ENCODE measurements at places on chromosomes 16 and 17.

DNA sequence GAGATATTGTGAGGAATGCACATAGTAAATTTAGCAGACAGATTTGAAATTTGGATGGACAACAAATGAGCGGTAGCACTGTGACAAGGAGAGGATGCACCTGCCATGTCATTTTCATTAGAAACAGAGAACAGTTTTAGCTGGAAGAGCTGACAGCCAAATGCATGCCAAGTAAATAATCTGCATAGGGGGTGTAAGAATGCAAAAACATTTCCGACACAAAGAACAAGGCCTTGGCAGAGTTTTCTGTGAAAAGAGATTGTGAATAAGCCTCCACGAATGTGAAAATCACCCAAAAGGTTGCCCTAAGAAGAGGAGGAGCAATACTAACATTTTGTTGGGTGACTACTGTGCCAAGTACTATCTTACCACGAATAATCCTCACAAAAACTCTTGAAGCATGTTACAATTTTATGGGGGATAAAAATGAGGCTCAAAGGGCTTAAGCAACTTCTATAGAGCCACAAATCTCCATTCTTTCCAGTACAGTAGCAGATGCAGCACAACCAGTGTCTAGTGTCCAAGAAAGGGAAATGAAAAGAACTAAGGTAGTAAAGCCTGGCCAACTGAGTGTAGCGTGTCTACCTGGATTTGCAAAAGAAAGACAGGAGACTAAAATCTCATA is 28.3 kb downstream of the TMEM100 start:
- DNase-seq, result no peak

GRCh38 chr16:50681021-50681885 is at the start of gene SNX20:
TSS of gene SNX20 (minus strand) at chr16:50681312. CDS start at chr16:50677526, 3,786 bp downstream.
- no peak for DNase-seq

DNA sequence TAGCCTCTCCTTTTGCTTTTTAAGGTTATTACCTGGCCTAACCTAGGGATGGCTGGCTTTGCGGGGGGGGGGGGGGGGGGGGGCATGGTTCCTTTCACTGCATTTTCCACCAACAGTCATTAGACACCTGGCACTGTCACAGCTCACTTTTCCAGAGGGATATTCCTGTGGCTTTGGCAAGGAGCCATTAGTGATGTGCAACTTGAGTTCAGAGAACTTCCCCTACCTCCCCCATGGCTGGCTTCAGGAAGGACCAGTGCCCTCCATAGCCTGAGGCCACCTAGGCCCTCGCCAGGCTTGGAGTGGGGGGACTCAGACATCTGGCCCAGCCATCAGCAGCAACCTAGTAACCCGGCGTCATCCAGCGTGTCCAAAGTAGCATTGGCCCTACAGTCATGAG is 234.6 kb downstream of the CPPED1 start:
- DNase-seq, result no peak

DNA sequence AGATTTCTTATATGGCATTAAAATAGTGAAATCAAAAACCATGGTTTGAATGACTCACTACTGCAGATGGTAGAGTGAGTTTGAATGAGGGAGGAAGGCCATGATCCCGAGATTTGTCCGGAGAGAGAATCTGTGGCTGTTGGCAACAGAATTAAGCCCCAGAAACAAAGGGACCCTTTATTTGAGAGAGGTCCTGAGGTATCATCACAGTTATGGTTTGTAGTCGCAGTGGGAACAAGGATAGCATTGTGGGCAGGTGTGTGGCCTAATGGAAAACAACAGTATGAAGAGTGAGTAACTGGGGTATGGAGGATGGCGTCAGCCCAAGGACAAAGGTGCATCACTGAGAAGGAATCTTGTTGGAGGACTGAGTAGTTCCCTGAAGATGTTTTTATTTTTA is 8.5 kb upstream of the ZFP3 start:
- DNase-seq, result no peak

DNA sequence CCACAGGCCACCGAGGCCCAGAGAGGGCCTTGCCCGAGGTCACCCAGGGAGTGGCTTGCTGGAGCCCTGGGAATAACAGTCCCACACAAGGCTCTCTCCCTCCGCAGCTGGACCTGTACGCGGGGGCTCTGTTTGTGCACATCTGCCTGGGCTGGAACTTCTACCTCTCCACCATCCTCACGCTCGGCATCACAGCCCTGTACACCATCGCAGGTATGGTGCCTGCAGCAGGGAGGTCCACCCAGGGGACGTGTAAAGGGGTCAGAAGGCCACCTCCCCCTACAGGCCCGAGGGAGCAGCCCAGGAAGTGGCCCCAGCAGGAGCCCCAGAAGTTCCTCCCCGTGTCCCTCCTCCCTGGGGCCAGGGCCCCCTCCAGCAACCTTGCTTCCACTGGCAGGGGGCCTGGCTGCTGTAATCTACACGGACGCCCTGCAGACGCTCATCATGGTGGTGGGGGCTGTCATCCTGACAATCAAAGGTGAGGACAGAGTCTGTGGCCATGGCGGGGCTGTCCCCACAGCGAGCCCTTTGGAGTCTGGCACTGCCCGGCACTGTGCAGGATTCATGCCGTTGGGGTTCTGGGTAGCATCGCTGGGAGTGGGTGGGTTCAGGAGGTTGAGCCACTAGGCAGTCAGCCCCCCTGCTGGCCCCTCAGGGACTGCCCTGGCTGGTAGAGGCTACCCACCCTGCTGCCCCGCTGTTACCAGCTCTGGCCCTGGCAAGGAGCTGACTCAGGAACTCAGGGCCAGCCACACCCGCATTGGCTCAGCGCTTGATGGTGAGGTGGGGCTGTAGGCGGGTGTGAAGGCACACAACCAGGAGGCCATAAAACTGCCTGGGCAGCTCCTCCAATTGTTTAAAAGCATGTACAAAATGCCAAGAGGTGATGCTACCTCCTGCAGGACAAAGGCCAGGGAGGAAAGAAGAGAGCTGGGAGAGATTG is 17.3 kb downstream of the SLC5A10 start:
- no peak for DNase-seq

DNA sequence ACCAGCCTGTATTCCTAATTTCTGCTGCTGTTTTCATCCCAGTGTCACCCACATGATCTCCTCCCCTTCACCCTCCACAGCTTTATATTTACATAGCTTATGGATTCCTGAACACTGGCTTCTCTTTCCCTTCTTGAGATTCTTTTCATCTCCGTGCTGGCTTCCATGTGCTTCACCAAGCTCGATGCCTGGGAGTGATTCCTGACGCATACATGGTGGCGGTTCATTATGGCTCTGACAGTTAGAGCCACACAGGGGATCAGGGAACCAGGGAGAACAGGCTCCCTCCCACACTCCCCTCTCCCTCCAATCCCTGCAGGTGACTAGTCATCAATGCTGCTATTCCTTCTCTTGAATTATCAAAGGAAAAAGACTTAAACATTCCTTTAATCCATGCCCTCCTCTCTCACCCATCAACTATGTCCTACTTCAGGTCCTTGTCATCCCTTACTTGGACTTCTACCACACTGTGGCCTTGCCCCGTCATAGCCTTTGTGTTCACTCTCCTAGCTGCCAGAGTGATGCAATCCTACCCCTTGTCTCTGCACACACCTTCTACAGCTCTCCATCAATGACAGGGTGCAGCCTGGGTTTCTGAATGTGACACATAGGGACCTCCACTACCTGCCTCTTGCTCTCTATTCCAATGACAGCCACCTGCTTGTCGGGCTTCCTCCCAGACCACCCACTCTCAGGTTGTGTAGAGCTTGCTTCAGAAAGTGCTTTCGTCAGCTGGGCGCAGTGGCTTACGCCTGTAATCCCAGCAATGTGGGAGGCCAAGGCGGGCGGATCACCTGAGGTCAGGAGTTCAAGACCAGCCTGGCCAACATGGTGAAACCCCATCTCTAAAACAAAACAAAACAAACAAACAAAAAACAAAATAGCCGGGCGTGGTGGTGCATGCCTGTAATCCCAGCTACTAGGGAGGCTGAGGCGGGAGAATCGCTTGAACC is 43.6 kb downstream of the MYH13 start:
- no peak for DNase-seq

- no peak for DNase-seq
Observed at GRCh38 chr16:10745841-10746240, 2.2 kb downstream of the NUBP1 start.

DNA sequence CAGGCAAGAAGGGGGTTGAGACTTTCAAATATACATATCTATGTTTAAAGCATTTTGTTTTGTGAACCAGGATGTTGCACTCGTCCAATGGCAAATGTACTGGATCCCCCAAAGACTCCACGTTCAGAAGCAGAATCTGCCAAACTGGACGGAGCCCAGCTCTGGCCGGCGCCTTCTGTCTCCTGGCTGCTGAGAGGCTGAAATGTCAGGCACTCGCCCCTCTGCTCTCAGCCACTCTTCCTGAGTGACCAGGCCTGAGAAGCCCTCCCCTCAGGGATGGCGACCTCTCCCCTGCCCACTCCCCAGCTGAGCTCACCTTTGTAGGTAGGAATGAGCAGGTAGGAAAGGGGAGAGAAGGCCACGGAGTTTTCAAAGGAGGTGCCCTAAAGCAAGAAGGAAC is 187.5 kb upstream of the FOXF1 start:
- no peak for DNase-seq

DNA sequence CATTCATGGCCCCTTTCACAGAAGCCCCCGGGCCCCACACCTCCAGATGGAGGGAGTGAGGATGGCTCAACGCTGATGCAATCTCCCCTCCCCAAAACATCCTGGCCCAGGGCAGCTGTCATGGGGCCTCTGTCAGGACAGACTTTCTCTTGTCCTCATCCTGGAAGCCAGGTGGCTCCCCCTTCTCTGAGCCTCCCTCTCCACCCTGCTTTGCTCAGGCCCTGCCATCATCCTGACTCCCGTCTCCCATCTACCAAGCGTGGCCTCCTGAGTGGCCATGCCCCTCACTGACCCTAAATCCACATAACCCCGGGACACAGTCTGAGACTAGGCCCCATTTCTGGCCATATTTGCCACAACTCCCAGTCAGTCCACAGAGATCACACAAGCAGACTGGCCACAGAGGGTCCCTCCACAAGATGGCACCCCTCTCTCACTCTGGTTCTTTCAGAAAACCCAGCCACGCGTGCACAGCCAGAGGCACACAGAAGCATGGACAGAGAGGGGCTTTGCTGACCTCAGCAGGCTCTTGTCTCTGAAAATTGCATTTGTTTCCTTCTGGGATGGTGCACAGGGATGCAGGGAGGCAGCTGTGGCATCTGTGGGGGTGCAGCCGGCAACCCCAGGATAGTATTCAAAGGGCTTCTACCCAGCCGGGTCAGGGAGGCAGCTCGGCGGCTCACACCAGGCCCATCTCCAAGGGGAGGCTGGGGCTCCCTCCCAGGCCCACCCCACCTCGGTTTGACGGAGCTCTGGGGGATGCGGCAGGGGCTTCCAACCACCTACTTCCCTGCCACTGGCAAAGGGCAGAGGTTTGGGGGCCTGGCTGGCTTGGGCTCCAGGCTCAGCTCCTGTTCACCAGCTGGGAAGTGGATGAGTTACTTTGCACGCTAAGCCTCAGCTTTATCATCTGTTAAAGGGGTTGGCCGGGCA is 16.9 kb downstream of the DOC2B start:
- DNase-seq, result no peak

DNA sequence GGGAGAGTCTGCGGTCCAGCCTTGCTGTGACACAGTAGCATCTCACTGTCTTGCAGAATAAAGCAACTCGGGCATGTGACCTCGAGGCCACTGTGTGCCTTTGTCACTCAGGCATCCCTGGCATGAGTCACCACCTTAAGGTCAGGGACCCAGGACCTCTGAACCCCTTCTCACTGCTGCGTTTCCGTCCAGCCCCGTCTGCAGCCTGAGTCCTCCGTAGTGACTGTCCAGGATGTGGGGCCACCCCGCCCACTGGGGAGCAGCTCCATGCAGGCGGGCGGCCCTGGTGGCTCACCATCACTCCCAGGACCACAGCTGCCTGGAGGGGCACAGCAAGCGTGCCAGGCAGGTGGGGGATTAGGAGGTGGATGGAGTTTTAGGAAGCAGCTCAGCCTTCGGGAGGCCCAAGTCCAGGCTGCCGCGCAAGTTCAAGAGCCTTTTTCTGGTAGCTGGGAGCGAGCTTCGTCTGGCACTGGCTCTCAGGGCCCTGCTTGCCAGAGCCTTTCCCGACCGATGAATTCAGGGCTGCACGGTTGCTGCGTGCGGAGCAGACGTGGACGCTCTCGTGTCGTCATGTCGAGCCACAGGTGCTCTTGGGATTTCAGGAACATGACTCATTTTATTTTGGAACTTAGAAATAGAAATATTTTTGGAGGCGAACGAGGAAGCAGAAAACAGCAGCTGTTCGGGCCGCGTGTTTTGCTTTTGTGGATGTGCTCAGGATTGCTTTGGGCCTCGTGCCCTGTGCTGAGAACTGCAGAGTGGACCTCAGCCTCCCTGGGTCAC is 16.8 kb downstream of the KCTD5 start:
- DNase-seq, result no peak

- no peak for DNase-seq
Observed at GRCh38 chr16:57991551-57992059, 8.9 kb downstream of the ZNF319 start.

GRCh38 chr17:39742856-39743436 is 5.2 kb downstream of the GRB7 start:
- no peak for DNase-seq

DNA sequence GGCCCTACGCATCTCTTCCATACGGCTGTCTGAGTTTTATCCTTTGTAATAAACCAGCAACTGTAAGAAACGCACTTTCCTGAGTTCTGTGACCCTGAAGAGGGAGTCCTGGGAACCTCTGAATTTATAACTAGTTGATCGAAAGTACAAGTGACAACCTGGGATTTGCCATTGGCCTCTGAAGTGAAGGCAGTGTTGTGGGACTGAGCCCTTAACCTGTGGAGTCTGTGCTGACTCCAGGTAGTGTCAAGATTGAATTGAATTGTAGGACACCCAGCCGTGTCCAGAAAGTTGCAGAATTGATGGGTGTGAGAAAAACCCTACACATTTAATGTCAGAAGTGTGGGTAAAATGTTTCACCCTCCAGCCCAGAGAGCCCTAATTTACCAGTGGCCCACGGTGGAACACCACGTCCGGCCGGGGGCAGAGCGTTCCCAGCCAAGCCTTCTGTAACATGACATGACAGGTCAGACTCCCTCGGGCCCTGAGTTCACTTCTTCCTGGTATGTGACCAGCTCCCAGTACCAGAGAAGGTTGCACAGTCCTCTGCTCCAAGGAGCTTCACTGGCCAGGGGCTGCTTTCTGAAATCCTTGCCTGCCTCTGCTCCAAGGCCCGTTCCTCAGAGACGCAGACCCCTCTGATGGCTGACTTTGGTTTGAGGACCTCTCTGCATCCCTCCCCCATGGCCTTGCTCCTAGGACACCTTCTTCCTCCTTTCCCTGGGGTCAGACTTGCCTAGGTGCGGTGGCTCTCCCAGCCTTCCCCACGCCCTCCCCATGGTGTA is 1.5 kb downstream of the GAA start:
- no peak for DNase-seq

GRCh38 chr16:11748404-11749254 is 6.0 kb upstream of the TXNDC11 start:
- DNase-seq, result no peak

- DNase-seq, result no peak
Observed at GRCh38 chr17:61345061-61345460, 54.6 kb upstream of the TBX2 start.
